CD8-positive, alpha-beta memory T cell (primary cell): ENCODE measurements at places on chromosomes 1 and 21. TPM values are rescaled to one million over a fixed set of nuclear protein-coding genes. Genes with fewer than 3 reads are reported as not detected.
A peak's percentile ranks its signal among the peaks of the same experiment; 100 is the strongest.

The SPRR2F gene
- not detected for total RNA-seq

The GUCA2A gene
- not detected for total RNA-seq

The VASH2 gene
- 0.18 TPM for total RNA-seq

The KMO gene
- 0.60 TPM for total RNA-seq

The PADI2 gene
- total RNA-seq: not detected

The CHD5 gene
- total RNA-seq: 0.82 TPM

The AQP10 gene
- total RNA-seq: not detected

The AVPR1B gene
- not detected for total RNA-seq

The VWA5B1 gene
- not detected for total RNA-seq

The OR6K3 gene
- total RNA-seq: not detected

The AHCYL1 gene
- total RNA-seq: 56.9 TPM

The OTUD7B gene
- 41.0 TPM for total RNA-seq

The SDC3 gene
- total RNA-seq: 0.44 TPM

The MANEAL gene
- total RNA-seq: 8.0 TPM

- DNase-seq: no peak
Measured at GRCh38 chr1:52264530-52265115, 101.4 kb downstream of the CC2D1B start.

DNA sequence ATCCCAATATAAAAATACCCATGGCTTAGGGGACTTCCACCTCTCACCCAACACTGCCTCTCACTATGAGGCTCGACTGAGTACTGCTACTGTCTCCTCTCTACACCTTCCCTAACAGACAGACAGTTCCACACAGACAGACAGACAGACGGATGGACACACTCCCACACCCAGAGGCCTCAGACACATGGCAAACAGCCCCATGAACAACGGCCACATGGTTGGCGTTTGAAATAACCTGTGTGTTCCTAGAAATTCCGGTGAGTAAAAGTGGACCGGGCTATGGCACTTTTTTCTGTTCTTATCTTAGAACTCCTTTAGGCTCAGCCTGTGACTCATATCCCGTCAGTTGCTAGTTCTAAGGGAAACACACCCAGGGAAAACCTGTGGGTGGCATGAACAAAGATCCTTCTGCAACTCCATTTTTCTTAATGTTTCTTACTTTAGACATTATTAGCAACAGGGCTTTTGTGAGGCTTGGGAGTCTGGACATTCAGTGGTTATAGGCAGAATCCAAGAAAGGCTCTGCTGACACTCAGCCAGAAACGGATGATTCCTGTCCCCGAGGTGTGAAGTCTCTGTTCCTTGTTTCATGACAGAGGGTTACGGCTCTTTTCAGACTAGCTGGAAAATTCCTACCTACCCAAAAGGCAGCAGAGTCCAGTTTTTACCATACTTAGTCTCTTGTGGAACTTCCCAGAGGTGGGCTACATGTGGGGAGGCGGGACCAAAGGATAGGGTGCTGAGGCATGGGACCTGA is 90.5 kb upstream of the TLR5 start:
- no peak for DNase-seq

DNA sequence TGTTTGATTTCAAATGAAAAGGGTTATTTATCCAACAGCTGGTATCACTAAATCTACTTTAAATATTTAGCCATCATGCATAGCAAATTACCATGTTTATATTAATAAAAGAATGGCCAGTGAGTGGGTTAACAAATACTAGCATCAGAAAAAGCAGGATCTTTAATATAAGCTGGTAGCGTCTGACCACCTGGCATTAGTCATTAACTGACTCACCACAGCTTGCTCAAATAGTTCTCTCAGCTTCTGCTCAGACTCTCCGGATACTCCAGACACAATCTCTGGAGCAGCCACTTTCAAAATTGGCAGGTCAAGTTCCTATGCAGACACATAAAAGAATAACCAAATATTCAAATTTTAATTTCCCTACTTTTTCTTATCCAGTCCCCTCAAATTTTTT is 29.6 kb downstream of the NVL start:
- DNase-seq: no peak

DNA sequence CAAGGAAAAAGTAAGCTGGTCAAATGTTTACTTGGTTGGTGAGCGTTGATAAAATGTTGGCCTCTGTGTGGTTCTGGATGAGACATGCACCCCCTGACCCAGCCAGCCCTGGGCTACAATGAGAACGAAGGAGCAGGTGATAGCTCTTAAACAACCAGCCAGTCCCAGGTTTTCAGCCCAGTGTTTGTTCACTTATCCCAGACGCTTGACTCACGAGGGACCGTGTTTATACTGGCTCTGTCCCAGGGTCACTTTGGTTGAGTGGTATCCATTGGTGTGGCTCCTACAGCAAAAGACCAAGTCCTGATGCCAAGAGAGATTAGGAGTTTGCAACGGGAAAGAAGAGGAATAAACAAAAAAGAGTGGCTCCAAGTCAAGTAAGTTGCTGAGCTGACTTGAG is 86.9 kb downstream of the KCNJ15 start:
- no peak for DNase-seq

DNA sequence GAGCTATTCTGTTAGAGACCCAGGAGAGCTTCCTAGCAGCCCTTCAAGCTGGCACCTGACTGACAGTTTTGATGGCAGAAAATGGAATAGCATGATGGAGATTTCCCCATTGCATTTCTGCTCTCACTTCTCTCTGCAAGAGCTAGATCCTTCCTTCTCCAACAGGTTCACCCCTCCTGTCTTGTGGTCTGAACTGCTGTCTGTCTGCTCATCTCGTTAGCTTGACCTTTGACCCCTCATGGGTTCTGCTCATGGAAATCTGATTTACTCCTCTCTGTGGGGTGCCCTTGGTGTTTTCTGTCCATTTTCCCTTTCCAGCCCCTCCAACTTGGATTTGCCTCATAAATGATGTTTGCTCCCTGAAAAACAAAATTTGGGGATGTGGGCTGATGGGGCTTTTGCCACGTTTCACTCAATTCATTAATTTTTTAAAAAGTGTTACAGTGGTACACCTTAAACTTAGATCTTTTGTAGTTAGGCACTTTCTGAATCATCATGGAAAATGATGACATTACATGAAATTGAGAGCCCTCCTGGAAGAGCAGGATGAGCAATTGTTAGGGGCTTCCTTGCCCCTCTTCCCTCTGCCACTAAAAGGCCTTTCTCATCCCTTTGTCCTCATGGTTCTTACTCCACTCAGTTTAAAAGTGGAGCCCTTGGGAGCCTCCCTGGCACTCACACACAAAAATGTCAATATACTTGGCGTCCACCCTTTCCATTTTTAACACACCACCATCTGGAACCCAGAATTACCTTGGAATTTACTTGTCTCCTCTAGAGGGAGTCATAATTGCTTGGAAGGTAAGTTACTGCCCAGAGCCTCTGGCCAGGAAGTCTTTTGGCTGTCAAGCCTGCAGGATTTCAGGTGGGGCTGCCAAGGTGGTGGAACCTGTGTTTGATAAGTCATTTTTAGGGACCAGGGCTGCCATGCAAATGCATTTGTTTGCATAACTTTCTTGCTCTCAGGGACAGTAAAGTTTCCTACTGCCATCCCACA is 31.9 kb upstream of the IL19 start:
- DNase-seq: no peak

- no peak for DNase-seq
Measured at GRCh38 chr1:1093610-1093943, 19.5 kb upstream of the RNF223 start.

DNA sequence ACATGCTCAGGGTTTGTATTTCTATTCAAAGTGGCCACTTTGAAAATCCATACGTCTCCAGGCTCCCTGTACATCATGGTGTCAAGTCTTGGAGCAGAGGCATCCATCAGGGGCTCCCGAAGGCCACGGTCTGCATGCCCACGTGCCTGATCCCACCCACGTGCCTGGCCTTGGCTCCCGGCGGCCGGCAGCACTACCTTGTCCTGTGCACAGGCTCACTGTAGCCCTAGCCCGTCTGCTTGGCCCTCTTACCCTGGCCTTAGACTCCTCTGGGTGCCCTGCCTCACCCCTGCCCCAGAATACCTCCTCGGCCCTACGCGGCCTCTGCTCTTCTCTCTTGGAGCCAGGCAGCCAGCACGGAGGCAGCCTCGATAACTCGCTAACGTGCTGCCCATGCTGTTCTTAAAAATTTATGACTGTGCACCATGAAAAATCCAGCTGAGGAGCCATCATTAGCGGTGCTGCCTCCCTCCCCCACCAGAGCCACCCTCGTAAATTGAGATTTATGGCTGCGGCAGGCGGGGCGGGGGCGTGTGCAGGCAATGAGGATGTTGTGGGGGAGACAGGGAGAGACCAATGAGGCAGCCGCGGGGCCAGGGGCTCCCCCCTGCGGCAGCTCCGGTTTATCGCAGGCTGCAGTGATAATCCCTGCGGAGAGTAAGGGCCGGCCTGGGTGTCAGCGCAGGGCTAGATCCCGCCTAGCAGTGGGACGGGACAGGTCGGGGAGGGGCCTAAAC is 24.6 kb downstream of the DMAP1 start:
- no peak for DNase-seq

DNA sequence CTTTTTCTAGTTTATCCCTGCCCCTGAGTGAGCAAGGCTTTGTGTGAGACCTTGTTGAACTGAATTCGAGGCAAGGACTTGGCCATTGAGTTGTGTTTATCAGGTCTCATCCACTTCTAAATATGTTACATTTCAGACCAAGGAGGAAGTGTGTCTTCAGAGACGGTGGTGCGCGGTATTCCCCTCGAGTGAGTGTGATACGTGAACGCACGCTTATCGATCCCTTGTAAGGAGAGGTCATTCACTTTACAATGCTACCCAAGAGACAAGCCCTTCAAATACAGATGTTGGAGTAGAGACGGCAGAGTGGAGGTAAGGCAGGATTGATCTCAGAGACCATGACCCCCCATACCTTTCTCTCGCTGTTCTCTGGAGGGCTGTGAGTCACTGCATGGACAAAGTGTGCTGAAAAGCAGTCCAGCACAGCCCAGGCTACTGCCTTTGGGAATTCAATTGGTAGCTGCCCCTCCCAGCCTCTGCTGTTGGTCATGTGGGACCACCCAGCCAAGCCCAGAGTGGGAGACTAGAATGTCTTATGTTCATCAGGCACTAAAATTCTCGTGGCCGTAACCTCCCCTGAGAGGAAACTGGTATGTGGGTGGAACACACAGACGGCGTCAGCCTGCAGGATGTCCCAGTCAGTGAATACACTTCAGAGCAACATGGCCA is 16.3 kb upstream of the MTARC1 start:
- no peak for DNase-seq

DNA sequence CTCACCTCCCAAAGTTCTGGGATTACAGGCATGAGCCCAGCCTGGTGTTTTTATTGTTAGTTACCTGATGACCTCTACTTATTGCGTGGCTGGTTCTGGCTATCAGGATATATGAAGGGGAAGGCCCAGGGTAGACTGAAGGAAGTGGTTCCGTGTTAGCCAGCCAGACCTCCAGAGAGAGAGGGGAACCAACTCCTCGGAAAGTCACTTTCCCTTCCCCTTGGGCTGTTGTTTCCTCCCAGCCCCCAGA is 2.5 kb upstream of the RCSD1 start:
- DNase-seq: no peak

DNA sequence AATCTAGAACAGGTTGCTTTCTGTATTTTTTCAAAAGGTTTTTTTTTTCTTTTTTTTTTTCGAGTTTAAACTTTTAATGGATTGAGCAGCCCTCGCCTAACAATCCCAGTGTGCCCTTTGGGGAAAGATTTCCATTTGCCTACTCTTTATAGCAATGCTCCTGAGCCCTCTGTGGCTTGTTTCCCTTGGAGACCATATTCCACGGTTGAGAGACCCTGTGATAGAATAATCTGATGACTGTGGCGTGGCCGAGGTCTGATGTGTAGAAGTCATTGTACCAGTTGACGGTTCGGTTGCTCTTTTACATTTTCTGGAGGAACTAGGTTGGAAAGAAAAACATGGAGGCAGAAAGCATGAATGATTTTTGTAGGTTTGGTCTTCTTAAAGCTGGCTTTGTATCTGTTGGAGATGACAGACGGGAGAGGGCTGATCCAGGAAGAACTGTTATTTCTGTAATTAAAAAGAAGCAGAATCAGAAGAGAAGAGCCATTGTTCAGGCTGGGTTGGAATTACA is 305.7 kb upstream of the NRIP1 start:
- DNase-seq: no peak

GRCh38 chr21:30580132-30580531 is 10.1 kb downstream of the KRTAP22-2 start:
- DNase-seq: no peak

- no peak for DNase-seq
Measured at GRCh38 chr1:11431941-11432507, 46.9 kb upstream of the DISP3 start.

GRCh38 chr1:244674446-244674845 is 21.5 kb downstream of the DESI2 start:
- DNase-seq: no peak

- DNase-seq: no peak
Measured at GRCh38 chr1:30822966-30823581, 65.5 kb upstream of the LAPTM5 start.

GRCh38 chr1:20413776-20414140 is 72.3 kb downstream of the CAMK2N1 start:
- no peak for DNase-seq

GRCh38 chr1:77639557-77640069 is 42.8 kb downstream of the ZZZ3 start:
- DNase-seq: no peak

DNA sequence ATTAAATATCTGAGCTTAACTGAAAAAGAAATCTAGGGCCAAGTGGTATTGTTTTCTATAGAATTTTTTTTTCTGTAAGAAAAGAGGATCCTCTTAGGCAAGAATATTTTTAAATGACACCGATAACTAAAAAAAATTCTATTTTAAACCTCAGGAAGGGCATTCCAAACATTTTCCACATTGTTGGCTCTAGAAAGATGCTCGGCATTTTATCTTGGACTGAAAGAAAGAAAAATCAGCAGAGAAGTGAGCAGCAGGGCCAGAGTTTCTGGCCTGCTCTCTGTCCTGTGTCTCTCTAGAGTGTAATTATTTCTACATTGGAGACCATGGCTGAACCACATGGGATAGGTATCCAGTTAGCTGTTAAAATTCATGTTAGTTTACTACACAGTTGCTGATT is 192.5 kb upstream of the GREM2 start:
- DNase-seq: no peak

GRCh38 chr1:151568626-151569088 is 28.5 kb downstream of the TUFT1 start:
- DNase-seq: peak; percentile 22

- no peak for DNase-seq
Measured at GRCh38 chr1:230465691-230466090, 39.6 kb upstream of the PGBD5 start.

- no peak for DNase-seq
Measured at GRCh38 chr1:218665221-218665620, 320.1 kb downstream of the TGFB2 start.

- no peak for DNase-seq
Measured at GRCh38 chr21:25188677-25189079, 418.6 kb downstream of the MRPL39 start.

DNA sequence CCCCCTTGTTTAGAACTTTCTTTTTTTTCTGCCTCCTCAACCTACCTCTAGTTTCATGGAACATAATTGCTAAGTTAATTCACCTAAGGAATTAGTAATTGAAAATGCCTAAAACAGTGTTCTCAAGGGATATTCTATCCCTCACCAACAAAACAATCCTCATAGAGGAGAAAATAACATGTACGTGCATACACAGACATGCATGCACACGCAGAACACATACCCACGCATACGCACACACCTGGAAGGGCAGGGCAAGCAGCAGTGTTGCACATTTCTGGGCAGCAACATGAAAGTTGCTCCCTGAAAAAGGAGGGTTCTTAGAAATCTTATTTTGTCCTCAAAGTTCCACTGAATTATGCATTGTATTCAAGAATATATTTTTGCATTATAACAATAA is 76.6 kb downstream of the HHAT start:
- DNase-seq: no peak
